A673 (cell line): ENCODE measurements at places on chromosomes 5 and 9.

GRCh38 chr9:71966601-71967000 lies 55.2 kb downstream of the C9orf85 start:
- H3K27ac ChIP-seq: no peak overlapping the region
- H3K36me3 ChIP-seq: no peaks in the 10 kb centered on the region
- DNase-seq: no peak
- H3K27me3 ChIP-seq: no peaks in the 10 kb centered on the region
- H3K4me1 ChIP-seq: no peaks in the 10 kb centered on the region
- no peak overlapping the region for H3K4me3 ChIP-seq

DNA sequence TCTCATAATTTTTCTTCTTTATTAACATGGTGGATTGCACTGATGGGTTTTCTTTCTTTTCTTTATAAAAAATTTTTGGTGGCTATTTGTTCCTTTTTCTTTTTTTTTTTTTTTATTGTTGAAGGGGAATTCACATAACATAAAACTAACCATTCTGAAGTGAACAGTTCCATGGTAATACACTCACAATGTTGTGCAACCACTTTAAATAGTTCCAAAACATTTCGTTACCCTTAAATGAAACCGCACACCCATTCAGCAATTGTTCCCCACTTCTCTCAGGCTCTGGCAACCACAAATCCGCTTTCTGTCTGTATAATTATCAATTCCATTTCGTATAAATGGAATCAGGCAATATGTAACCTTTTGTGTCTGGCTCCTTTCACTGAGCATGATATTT lies 11.7 kb upstream of the SETX start:
- no peaks in the 10 kb centered on the region for H3K36me3 ChIP-seq
- H3K4me1 ChIP-seq: no peaks in the 10 kb centered on the region
- no peak for DNase-seq
- no peaks in the 10 kb centered on the region for H3K27me3 ChIP-seq
- no peak overlapping the region for H3K27ac ChIP-seq
- no peak overlapping the region for H3K4me3 ChIP-seq

DNA sequence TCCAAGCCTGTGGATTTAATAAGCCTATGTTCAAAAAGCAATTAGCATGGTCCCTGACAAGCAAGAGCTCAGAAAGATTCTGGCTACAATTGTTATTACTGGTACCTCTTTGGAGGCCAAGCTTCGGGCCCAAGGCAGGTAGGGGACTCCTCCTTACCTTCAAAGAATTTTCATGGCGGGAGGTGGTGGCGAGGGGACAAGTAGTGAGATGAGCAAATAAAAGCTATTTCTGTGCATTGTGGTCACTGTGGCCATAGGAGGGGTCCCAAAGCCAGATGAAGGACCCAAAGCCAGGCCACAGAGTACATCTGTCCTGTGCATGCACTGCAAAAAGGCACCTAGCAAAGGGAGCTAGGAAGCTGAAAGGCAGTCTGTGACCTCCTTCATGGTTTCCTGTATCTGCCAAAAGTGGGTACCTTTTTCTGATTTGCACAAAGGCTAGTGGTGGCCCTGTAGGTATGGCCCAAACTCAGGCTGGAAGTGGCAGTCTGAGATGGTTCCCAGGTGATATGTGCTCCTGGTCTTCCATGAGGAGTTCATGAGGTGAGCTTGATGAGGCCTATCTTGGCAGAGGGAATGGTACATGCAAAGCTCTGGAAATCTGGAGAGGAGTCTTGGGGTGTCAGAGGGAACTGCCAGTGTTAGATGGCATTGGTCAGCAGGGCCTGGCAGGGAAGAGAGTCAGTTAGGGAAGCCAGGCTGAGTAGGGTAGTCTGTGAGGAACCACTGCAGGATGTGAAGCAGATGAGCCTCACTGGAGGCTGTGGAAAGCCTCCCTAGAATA lies 3.3 kb upstream of the CXXC5 start:
- no peaks in the 10 kb centered on the region for H3K36me3 ChIP-seq
- no peak overlapping the region for H3K4me3 ChIP-seq
- H3K27ac ChIP-seq: no peak overlapping the region
- H3K27me3 ChIP-seq: no peaks in the 10 kb centered on the region
- DNase-seq: no peak

DNA sequence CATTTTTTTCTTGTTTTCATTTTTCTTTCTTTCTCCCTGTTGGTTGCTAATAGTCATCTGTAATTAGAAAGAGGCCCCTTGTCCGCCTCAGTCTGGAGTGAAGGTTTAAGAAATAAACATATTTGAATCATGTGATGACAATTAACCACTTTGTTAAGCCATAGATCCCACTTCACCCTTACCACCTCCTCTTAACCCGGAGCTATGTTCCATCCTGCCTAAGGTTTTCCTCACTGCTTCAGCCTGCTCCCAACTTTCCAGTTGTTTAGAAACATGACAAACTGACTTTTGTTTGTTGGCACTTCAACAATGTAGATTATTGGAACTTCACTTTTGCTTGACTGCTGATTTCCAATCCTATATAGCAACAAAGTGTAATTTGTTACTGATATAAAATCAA lies 37.4 kb upstream of the SSBP2 start:
- DNase-seq: no peak
- H3K4me3 ChIP-seq: no peak overlapping the region
- no peaks in the 10 kb centered on the region for H3K36me3 ChIP-seq

DNA sequence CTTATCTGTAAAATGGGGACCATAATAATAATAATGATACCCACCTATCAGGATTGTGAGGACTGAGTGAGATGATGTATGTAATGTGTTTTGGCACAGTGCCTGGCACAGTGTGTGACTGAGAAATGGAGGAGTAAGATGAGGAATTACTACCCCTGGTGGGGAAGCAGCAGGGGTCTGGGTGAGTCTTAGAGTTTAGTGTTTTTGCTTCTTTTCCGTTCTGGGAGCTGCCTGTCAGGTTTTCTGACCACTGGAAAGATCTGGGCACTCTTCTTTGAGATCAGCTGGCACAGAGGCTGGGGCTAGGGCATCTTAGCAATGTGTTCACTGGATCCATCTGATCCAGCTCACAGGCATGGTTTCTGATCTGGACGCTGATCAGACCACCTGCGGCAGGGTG lies 8.5 kb downstream of the LCP2 start:
- H3K4me3 ChIP-seq: no peak overlapping the region
- peak; percentile 24 for DNase-seq
- no peaks in the 10 kb centered on the region for H3K27me3 ChIP-seq
- H3K27ac ChIP-seq: no peak overlapping the region

- H3K4me3 ChIP-seq: no peak overlapping the region
- H3K4me1 ChIP-seq: no peaks in the 10 kb centered on the region
- no peak for DNase-seq
These were observed 1833.8 kb downstream of the EFNA5 start for GRCh38 chr5:105836887-105837286.

GRCh38 chr9:121689461-121690157 lies 38.2 kb downstream of the DAB2IP start:
- peaks cover 7% of the 10 kb centered on the region for H3K4me1 ChIP-seq
- H3K27ac ChIP-seq: no peak overlapping the region
- H3K27me3 ChIP-seq: no peaks in the 10 kb centered on the region

- no peaks in the 10 kb centered on the region for H3K4me1 ChIP-seq
- no peak for DNase-seq
- H3K36me3 ChIP-seq: no peaks in the 10 kb centered on the region
- H3K27ac ChIP-seq: no peak overlapping the region
These were observed 222.4 kb downstream of the DIRAS2 start for GRCh38 chr9:90420211-90420610.

- H3K4me3 ChIP-seq: no peak overlapping the region
- H3K27me3 ChIP-seq: no peaks in the 10 kb centered on the region
- no peaks in the 10 kb centered on the region for H3K36me3 ChIP-seq
- peaks cover 37% of the 10 kb centered on the region for H3K4me1 ChIP-seq
- no peak overlapping the region for H3K27ac ChIP-seq
These were observed 212.7 kb upstream of the CD180 start for GRCh38 chr5:67409126-67409777.

- H3K27ac ChIP-seq: no peak overlapping the region
- DNase-seq: peak; percentile 41
- no peaks in the 10 kb centered on the region for H3K36me3 ChIP-seq
- H3K4me1 ChIP-seq: no peaks in the 10 kb centered on the region
- H3K4me3 ChIP-seq: no peak overlapping the region
These were observed 1.5 kb upstream of the GABBR2 start for GRCh38 chr9:98709968-98710965.

DNA sequence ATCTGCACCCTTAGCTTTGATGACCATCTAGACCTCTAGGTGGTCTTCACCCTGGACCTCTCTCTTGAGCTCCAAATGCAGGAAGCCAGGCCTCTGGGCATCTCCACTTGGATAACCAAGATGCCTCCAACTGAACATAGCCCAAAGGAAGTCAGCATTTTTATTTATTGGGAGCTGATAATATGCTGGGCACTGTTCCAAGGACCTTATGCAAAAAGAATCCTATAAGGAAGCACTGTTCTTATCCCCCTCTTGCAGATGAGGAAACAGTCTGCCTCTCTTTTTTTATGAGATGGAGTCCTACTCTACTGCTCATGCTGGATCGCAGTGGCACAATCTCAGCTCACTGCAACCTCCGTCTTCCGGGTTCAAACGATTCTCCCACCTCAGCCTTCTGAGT lies 219.9 kb downstream of the CDK5RAP2 start:
- no peaks in the 10 kb centered on the region for H3K27me3 ChIP-seq
- DNase-seq: no peak
- no peaks in the 10 kb centered on the region for H3K4me1 ChIP-seq
- H3K4me3 ChIP-seq: no peak overlapping the region

DNA sequence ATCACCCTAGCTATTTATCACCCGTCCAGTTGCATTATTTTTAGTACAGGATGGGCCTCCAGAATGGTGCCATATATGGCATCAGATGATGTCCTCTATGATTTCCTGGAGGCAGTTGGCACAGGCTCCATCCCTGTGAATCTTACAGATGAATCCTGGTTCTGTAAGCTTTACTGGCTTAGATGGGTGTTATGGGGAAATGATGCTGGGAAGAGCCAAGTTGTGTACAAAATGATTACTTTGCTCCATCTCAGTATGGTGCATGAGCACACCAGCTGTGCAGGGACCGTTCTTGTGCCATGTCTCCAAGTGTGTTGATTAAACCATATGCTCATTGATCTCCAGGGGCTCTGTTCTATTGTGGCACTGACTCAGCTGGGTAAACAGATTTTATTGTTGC lies 755.7 kb downstream of the TLR4 start:
- H3K36me3 ChIP-seq: no peaks in the 10 kb centered on the region
- no peak overlapping the region for H3K4me3 ChIP-seq
- no peaks in the 10 kb centered on the region for H3K27me3 ChIP-seq

DNA sequence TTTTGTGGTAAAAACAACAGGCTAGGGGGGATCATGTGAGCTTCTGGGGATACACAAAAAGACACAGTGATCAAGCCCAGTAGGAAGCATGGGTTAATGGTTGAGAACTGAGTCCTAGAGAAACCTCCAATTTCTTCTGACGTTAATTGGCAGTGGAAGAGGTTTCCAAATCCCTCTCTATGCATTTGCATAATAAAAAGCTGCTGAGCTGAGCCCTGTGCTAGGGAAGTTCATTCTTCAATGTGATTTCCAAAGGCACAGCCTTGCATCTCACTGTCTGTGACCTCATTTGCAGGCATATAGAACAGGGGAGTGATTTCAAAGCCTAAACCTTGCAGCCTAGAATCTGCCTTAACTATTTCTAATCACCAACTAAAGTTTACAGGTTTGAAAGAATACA lies 812 bp downstream of the DNAH5 start:
- DNase-seq: no peak
- H3K4me3 ChIP-seq: no peak overlapping the region
- H3K27ac ChIP-seq: no peak overlapping the region
- no peaks in the 10 kb centered on the region for H3K36me3 ChIP-seq

- no peak overlapping the region for H3K4me3 ChIP-seq
- no peaks in the 10 kb centered on the region for H3K27me3 ChIP-seq
- no peak for DNase-seq
- no peaks in the 10 kb centered on the region for H3K36me3 ChIP-seq
These were observed 49.5 kb downstream of the DAB2IP start for GRCh38 chr9:121700832-121701419.

- H3K27ac ChIP-seq: peak within 1 kb of the TSS; percentile 26
- peaks cover 46% of the 10 kb centered on the region for H3K4me1 ChIP-seq
- peak; percentile 82 for DNase-seq
- H3K27me3 ChIP-seq: no peaks in the 10 kb centered on the region
These were observed at the start of gene F2RL2 for GRCh38 chr5:76622973-76623596. F2RL2 (minus strand) TSS chr5:76623403; CDS start chr5:76623230, 173 bp downstream.

GRCh38 chr5:83378624-83379289 lies 92.8 kb upstream of the VCAN start:
- no peaks in the 10 kb centered on the region for H3K36me3 ChIP-seq
- H3K27me3 ChIP-seq: no peaks in the 10 kb centered on the region
- H3K4me1 ChIP-seq: no peaks in the 10 kb centered on the region
- no peak for DNase-seq

DNA sequence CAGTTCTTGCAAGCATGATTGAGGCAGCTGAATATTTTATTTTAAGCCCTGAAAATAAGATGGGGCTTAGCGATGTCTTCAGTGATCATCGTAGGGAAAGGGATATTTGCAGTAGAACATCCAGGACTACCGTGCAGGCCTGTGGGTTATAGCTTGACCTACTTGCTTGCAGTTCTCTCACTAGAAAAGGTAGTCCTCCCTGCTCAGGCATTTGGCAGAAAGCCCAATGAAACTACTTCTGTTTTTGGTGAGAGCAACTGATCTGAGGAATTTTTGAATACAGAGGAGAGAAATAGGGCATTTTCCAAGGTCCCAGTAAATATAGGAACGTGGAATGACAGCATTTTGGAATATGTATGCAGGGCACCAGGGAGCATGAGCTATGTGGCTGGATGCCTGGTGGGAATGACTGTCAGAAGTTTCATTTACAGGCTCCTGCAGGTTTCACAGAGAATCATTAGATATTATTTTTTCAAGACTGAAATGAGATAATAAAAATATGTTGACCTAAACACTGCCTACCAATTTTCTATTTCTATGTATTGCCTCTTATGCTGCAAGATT lies 417.9 kb upstream of the ACTBL2 start:
- H3K4me1 ChIP-seq: peaks cover 8% of the 10 kb centered on the region
- no peak overlapping the region for H3K27ac ChIP-seq
- no peaks in the 10 kb centered on the region for H3K36me3 ChIP-seq
- no peak for DNase-seq

DNA sequence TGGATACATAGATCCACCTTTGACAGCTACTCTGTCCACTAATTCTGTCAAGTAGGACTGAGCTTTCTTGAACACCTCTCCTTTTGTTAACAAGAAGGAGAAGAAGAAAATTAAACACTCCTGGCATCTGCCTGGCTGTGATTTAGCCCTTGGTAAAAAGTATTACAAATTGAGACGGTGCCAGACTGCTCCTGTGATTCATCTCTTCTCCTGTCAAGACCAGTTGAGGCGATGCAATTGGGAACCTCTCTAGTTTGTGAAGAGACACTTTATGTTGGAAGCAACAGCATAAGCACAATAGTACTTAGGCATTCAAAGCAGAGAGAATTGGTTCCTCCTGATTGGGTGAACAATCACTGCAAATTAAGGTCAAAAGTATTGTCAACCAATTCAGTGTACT lies 72.7 kb downstream of the GHR start:
- no peaks in the 10 kb centered on the region for H3K4me1 ChIP-seq
- no peak overlapping the region for H3K4me3 ChIP-seq
- DNase-seq: no peak
- no peaks in the 10 kb centered on the region for H3K36me3 ChIP-seq
- no peaks in the 10 kb centered on the region for H3K27me3 ChIP-seq
- no peak overlapping the region for H3K27ac ChIP-seq
